HS-27A (cell line): ENCODE measurements at places on chromosomes 11 and 22.
A peak's percentile ranks its signal among the peaks of the same experiment; 100 is the strongest.

GRCh38 chr11:112523031-112523430 lies 262.4 kb upstream of the PLET1 start:
- DNase-seq: no peak

GRCh38 chr22:18024956-18025720 lies 777 bp upstream of the MICAL3 start:
- no peak for DNase-seq

DNA sequence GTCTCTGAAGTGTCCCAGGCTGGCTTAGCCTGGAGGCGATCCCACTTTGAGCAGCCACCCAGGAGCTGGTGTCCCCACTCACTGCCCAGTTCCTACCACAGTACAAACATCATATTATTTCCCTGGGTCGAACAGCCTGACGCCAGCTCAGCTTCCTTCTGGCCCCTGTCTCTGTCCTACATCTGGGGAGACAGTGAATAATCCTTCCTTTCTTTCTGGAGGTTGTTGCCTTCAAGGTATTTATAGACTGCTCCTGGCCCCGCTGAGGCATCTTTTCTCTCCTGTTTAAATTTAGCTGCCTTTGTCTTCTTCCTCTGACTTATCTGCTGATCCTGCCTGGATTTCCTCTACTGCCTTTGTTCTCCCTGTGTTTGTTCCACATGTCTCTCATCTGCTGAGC lies 56.8 kb upstream of the LRRC55 start:
- DNase-seq: no peak

DNA sequence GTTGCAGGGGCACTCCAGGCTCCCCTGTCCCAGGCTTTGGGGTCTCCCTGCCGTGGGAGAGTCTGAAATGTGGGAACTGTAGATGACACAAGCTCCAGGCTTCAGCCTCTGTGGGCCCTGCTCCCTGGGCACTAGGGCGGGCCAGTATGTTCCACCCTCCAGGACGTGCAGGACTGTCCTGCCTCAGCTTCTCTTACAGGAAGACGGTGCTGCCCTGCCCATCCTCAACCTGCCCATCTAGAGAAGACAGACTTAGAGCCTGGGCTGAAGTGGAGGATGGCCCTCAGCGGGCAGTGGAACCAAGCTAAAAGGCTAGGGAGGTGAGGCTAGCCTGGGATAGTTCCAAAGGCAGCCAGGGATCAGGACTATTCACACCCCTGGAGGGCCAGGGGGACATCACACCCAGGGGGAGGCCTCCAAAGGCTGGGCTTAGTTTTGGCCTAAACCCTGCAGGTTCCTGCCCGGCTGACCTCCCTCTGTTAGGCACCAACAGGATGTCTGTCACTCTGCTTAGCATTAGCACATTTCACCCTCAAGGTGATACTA lies 4.0 kb upstream of the CERK start:
- no peak for DNase-seq

DNA sequence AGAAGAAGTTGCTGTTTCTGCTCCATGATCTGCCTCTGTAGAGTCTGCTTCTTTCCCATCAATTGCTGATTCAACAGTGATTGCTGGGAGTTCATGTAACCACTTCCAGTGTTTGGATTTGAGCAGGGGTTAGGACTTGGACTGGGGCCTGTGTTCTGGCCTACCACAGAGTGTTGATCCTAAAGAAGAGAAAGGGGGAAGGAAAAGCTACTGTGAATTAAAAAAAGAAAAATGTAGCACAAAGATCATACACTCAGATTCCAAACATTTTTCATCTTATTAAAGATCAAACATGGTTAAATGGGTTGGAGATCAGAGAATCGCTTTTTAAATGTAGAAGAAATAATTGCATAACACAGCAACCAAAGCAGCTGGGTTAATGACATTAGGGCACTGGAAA lies 67.6 kb upstream of the MTMR2 start:
- peak; percentile 26 for DNase-seq

DNA sequence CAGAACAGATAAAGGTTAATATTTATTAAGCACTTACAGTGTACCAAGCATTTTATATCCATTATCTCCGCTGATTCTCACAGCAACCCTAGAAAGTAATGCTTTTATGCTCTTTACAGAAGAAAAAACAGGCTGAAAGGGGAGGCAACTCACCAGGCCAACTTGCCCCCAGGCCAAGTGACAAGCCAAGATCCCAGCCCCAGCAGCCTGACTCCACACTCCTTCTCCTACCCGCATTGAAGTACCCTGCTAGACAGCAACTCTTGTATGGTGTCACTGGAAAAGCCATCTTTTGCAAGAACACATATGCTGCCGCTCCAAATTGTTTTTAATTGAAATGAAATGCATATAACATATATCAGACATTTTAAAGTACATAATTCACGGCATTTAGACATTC lies 25.6 kb downstream of the SMCO4 start:
- no peak for DNase-seq

DNA sequence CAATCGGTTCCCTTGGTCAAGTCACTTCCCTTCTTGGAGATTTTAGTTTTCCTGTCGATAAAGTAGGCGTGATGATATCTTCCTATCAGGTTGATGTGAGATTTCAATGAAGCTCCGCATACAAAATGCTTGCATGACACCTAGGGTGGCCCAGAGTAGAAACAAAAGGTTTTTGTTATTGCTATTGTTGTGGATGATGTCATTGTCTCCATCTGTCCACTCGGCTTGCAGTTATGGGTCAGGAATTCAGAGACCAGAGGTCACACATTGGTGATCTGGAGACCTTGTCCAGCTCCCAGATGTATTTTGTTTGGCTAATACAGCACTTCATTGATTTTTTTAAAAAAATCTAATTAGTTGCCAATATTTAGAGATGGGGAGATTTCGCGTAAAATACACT lies 382.1 kb downstream of the MN1 start:
- DNase-seq: no peak

- no peak for DNase-seq
These were observed 1.7 kb upstream of the TMEM135 start for GRCh38 chr11:87035976-87036583.

- no peak for DNase-seq
These were observed at the start of gene DGCR6 for GRCh38 chr22:18905540-18906409. DGCR6 (plus strand) TSS chr22:18906320; CDS start chr22:18906375, 55 bp downstream.

DNA sequence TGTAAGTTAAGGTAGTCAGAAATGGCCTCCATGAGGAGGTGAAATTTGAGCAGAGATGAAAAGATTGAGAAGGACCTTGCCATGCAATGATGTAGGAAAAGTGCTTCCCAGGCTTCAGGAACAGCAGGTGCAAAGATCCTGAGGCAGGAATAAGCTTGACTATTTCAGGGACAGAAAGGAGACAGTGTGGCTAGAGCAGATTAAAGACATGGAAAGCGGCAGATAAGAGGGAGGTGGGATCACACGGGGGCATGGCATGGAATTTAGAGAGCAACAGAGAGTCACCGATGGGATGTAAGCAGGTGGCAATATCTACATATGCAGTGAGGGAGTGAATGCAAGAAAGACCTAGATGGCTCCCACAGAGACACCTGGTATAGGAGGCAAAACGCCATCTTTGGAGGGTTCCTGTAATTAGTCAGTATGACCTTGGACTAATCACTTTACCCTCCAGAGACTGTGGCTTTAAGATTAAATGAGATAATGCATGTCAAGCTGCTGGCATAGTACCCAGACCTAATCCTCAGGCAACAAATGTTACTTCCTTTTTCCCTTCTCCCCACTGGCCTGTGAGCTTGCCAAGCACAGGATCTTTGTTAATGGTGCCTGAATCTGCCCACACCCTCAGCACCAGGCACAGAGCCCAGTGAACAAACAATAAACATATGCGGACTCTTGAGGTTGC lies 24.6 kb upstream of the ACER3 start:
- no peak for DNase-seq

- DNase-seq: no peak
These were observed 139.1 kb upstream of the MTMR2 start for GRCh38 chr11:96063053-96063452.

DNA sequence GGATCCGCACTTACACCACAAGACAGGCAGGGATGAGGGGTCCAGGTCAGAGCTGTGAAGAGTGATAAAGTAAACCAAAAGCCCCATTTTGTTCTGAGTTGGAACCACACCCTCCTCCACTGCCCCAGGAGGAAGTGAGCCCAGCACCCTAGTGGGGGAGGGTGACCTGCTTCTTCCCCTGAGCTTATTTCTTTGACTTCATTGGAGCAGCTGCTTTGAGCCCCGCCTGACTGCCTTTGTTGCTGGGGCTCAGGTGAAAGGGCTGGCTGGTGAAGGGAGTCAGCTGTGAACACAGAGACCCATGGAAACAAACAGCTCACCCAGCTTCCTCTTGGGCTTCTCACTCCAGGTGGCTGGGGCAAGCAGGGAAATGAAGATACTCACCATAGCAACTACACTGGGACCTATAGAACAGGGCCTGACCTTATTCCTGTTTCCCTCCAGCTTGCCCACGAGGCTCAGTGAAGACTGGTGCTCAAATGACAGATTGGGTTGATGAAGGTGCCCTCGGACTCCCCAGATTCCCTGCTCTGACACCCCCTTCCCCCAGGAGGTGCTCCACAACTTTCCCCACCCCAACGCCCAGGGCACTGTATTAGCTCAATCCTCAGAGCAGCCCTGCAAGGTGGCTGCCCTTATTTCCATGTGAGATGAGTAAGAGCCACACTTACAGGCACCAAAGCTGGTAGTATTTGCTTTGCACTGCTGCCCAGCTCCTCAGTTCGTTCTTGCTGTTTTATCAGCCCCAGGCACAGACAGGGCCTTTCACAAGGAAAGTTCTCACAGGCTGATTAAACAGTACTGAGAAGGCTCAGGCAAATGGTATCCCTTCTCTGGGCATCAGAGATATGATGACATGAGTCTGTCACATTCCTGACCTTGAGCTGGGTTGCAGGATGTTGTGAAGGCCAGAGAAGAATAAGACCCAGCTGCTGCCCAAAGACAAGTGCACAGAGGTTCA lies 2.4 kb downstream of the UCP2 start:
- DNase-seq: no peak

GRCh38 chr11:8056810-8057463 lies 24.1 kb upstream of the TUB start:
- no peak for DNase-seq

DNA sequence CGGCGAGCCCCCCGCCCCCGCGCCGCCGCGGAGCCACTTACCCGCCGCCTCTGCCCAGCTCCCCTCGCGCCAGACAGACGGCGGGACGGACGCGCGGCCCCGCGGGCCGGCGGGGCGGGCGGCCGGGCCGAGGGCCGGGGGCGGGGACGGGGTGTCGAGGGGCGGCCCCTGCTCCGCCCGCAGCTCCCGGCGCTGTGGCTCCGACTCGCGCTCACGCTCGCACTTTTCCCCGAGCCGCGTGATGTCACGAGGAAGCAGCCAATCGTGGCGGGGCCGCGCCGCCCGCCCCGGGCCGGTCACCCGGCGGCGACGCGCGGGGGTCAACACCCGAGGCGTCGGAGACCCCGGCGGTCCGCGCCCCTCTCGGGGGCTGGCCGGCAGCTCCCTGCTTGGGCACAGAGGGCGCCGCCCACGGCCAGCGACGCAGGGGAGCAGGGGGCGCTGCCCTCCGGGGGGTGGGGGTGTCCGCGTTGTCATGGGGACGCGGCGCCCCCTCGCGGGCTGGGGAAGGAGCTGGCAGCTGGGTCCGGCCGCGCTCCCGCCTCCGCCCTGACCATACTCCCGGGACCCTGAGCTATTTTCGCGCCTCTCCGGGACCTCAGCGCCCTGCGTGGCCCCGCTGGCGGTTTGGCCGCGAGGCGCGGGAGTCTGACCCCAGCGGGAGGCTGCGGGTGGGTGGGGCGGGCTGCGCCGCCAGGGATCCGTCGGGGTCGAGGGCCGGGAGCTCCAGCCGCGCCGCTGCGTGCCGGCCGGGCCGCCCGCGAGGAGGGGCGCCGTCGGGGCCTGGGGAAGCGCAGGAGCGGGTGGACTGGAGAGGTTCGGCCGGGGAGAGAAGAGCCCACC lies at the start of gene CHRM4:
Gene CHRM4 (minus strand): TSS at position 199 of the 843 bp plus-strand sequence. CDS start 5,219 bp downstream, outside the sequence.
- no peak for DNase-seq

GRCh38 chr11:116466801-116467200 lies 306.0 kb downstream of the BUD13 start:
- DNase-seq: no peak

DNA sequence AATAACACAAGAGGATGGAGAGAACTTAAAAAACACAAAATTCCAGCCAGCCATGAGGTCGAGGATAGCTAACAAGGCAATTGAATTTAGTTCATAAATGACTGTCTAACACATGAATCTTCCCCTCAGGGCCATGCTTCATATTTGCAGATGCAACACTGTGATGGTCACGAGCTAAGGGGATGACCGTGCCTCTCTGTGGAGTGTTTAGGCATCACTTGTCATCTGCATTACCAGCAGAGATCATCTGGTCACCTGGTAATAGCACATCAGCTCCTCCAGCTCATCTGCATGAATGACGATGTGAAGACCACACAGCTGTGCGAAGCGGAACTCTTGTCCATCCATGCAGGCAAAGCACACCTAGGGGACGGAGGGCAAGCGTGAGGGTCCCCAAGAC lies 20.9 kb upstream of the SLC25A1 start:
- no peak for DNase-seq

DNA sequence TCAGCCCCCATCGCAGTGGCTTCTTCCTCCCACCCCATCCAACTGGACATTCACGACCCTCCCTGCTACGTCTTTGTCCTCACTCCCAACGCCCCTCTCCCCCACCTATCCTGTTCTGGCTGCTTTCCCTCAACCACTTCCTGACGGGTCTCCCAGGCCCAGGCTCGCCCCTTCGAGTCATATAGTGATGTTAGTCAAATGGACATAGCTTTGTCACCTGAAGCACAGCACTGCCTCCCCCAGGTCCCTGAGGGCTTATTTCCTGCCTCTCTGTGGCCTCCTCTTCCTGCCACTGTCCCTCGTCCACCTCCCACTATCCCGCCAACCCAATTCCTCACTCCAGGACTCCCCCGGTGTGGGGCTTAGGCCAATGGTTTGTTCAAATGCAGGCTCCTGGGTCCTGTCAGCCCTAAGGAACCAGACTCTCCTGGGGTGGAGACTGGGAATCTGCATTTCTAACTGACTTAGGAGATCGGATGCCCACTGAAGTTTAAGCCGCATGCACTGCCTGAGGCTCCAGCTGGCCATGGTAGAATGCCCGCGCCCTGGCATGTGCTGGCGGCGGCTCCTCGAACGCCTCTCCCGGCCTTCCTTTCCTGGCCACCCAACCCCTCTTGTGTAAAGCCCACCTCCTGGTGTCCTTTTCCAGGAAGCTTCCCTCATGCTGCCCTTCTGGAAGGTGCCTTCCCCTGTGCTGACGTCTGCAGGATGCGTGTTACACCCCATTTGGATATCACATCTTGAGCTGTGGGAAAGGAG lies 18.3 kb downstream of the SUN2 start:
- no peak for DNase-seq
